ENCODE measurements at places on chromosomes 3 and 15. TPM values are rescaled to one million over a fixed set of nuclear protein-coding genes. Genes with fewer than 3 reads are reported as not detected.

ARHGAP31 gene
- total RNA-seq = 117 TPM

KBTBD13 gene
- total RNA-seq = not detected

CMSS1 gene
- total RNA-seq = 20.6 TPM

ZNF860 gene
- 1.6 TPM for total RNA-seq

KLF15 gene
- 44.6 TPM for total RNA-seq

KIF7 gene
- 2.1 TPM for total RNA-seq

GOLGA8H gene
- total RNA-seq = 0.67 TPM

DNA sequence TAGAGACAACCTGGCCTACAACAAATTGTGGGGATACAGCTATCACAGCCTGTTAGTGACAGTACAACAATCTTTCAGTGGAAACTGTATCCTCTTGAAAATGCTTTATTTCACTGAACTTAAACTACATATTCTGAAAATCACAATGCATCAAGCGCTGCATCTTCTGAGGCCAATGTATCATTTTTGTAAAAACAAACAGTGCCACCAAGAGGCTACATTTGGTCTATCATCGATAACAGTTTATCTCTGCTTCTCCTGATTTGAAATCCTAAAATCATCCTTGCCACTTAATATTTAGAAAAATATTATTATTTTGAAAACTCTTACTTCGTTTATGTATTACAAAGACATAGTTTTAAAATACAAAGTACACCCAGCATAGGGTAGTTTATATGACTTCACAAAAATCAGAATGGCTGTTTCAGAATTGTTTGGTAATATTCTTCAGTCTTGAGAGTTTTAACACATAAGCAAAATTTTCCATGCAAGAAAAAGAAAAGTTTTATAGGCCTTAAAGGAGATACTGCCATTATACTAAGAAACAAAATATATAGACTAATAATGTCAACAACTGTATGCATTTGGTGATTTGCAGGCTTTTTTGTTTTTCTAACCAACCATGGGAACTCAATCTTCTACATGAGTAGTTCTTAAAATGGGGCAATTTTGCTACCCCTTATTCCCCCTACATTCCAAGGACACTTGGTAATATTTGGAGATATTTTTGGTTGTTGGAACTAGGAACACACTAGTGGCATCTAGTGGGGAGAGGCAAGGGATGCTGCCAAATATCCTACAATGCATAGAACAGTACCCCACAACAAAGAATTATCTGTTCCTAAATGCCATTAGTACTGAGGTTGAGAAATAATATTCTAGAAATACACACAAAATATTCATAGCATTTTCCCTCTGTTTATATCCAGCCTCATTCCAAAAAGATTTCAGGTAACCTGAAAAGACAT lies 42.3 kb downstream of the WDR72 start:
- no peaks in the 10 kb centered on the region for H3K36me3 ChIP-seq
- H3K27me3 ChIP-seq = no peaks in the 10 kb centered on the region
- H3K27ac ChIP-seq = no peak overlapping the region
- H3K4me1 ChIP-seq = no peaks in the 10 kb centered on the region
- H3K4me3 ChIP-seq = no peak overlapping the region

GRCh38 chr3:189836795-189837194 lies 205.6 kb downstream of the TP63 start:
- H3K4me3 ChIP-seq = no peak overlapping the region
- H3K4me1 ChIP-seq = no peaks in the 10 kb centered on the region
- no peak overlapping the region for H3K27ac ChIP-seq
- no peaks in the 10 kb centered on the region for H3K27me3 ChIP-seq
- no peak for DNase-seq
- no peaks in the 10 kb centered on the region for H3K36me3 ChIP-seq

GRCh38 chr3:185058796-185059195 lies 94.1 kb downstream of the C3orf70 start:
- H3K36me3 ChIP-seq = no peaks in the 10 kb centered on the region
- H3K27ac ChIP-seq = no peak overlapping the region
- no peak for DNase-seq
- H3K27me3 ChIP-seq = no peaks in the 10 kb centered on the region
- H3K4me1 ChIP-seq = no peaks in the 10 kb centered on the region

DNA sequence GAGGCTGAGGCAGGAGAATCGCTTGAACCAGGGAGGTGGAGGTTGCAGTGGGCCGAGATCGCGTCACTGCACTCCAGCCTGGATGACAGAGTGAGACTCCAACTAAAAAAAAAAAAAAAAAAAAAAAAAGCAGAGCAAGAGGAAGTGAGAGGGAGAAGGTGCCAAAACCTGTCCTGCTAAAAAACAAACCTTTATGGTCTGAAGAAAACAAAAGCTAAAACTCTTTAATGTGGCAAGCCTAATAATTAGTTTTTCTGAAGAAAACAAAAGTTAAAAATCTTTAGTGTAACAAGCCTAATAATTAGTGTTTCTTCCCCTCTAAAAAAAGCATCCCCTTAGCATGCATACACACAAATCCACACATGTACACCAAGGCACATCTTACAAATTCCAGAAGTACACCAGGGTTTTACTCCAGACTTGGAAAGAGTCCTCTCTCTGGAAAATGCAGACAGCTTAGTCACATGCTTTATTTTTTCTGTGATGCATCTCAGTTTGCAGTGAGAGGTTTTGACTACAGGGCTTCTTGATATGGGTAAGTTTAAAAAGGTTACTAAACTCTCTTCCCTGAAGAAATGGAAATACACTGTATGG lies 65.9 kb downstream of the HACD2 start:
- H3K4me3 ChIP-seq = no peak overlapping the region
- H3K27me3 ChIP-seq = no peaks in the 10 kb centered on the region
- no peak for DNase-seq
- peaks cover 7% of the 10 kb centered on the region for H3K4me1 ChIP-seq
- no peak overlapping the region for H3K27ac ChIP-seq
- H3K36me3 ChIP-seq = peaks cover 6% of the 10 kb centered on the region

GRCh38 chr3:193677734-193678133 lies 84.7 kb downstream of the OPA1 start:
- no peaks in the 10 kb centered on the region for H3K4me1 ChIP-seq
- no peak overlapping the region for H3K27ac ChIP-seq
- H3K27me3 ChIP-seq = no peaks in the 10 kb centered on the region

GRCh38 chr3:158908187-158908734 lies 106.4 kb downstream of the MFSD1 start:
- H3K4me3 ChIP-seq = no peak overlapping the region
- no peaks in the 10 kb centered on the region for H3K36me3 ChIP-seq
- no peak overlapping the region for H3K27ac ChIP-seq
- H3K4me1 ChIP-seq = no peaks in the 10 kb centered on the region

- no peaks in the 10 kb centered on the region for H3K27me3 ChIP-seq
- DNase-seq = no peak
- H3K4me1 ChIP-seq = no peaks in the 10 kb centered on the region
- no peaks in the 10 kb centered on the region for H3K36me3 ChIP-seq
- no peak overlapping the region for H3K27ac ChIP-seq
- no peak overlapping the region for H3K4me3 ChIP-seq
Observed at GRCh38 chr3:51610708-51611107, 60.3 kb upstream of the TEX264 start.

GRCh38 chr3:56775838-56776555 lies 25.8 kb downstream of the ARHGEF3 start:
- H3K36me3 ChIP-seq = peaks cover 25% of the 10 kb centered on the region
- H3K4me1 ChIP-seq = peaks cover 56% of the 10 kb centered on the region
- DNase-seq = no peak
- H3K4me3 ChIP-seq = peak overlapping the region; percentile 6
- peak overlapping the region; percentile 11 for H3K27ac ChIP-seq

DNA sequence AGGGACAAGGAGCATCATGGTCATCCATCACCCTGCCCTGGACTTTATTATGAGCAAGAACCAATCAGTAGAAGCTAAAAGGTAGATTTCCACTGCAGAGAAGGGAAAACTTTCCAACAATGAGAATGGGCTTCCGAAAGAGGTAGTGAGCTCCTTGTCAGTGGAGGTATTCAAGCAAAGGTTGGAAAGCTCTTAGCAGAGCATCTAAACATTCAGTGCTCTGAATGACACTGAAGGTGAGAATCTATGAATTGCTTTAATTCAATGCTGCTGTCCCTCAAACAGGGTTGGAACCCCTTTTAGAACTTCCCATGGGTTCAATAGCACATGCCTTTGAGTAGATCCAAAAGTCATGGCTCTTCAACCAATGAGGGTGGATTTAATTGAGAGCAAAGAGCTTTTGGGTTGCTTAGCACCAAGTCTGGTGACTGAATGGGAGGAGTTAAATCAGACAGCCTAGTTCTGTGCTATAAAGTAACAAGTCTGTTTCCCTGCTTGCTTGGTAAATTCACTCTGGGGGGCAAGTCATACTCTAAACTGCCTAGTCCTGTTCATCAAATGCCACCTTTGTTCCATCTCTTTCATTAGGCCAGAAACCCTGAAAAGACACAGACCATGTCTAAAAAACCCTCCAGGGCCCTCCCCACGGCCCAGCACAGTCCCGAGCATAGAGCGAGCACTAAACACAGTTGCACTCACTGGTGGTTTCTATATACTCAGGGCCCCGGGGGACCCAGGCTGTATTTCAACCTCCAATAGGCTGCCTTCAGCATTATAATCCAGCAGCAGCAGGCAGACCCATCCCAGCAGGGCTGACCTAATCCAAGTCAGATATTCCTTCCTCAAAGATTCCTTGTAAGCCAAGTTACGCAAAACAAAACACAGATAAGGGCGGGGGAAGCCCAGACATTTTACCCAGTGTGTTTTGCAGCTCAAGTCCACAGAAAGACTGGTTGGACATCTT lies 161.2 kb downstream of the MEGF11 start:
- H3K27ac ChIP-seq = no peak overlapping the region
- no peak overlapping the region for H3K4me3 ChIP-seq
- H3K27me3 ChIP-seq = no peaks in the 10 kb centered on the region
- H3K36me3 ChIP-seq = no peaks in the 10 kb centered on the region
- peaks cover 3% of the 10 kb centered on the region for H3K4me1 ChIP-seq
- no peak for DNase-seq

DNA sequence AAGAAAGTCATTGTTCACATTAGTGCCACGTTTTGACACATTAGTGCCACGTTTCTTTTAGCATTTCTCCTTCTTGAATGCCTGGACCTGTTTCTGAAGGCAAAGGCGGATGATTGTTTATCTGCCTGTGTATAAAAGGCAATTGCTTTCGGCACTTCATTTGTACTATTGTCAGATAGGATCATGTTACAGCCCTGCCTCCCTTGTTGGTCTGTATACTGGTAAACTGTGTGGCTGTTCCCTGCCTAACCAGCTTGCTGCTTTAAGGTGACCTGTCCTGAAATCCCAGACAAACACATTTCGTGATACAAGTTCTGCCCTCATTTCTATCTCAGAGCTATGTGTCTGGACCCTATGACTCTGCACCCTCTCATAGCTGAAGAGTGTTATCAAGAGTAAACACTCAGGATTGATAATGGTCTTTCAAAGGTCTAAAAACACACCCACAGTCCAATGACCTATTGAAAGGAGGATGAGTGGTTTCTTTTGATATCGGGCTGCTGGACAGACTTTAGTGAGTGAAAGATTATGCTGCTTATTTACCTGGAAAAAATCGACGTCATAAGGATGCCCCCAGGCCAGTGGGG lies 276.3 kb upstream of the MCTP2 start:
- H3K27ac ChIP-seq = no peak overlapping the region
- H3K27me3 ChIP-seq = no peaks in the 10 kb centered on the region
- no peaks in the 10 kb centered on the region for H3K36me3 ChIP-seq
- H3K4me3 ChIP-seq = no peak overlapping the region

GRCh38 chr15:58793862-58794261 lies 22.8 kb downstream of the MINDY2 start:
- peak overlapping the region; percentile 19 for H3K27ac ChIP-seq
- H3K4me3 ChIP-seq = no peak overlapping the region
- H3K36me3 ChIP-seq = no peaks in the 10 kb centered on the region
- no peaks in the 10 kb centered on the region for H3K27me3 ChIP-seq
- DNase-seq = peak; percentile 68

- no peaks in the 10 kb centered on the region for H3K27me3 ChIP-seq
- H3K27ac ChIP-seq = no peak overlapping the region
- DNase-seq = no peak
- no peaks in the 10 kb centered on the region for H3K4me1 ChIP-seq
- H3K4me3 ChIP-seq = no peak overlapping the region
Observed at GRCh38 chr3:72627271-72627670, 221.0 kb downstream of the SHQ1 start.

- peak overlapping the region; percentile 37 for H3K27ac ChIP-seq
- no peak overlapping the region for H3K4me3 ChIP-seq
- no peaks in the 10 kb centered on the region for H3K4me1 ChIP-seq
- no peaks in the 10 kb centered on the region for H3K27me3 ChIP-seq
Observed at GRCh38 chr15:25892126-25892525, 29.0 kb upstream of the ATP10A start.

- H3K27ac ChIP-seq = peak overlapping the region; percentile 55
- peaks cover 19% of the 10 kb centered on the region for H3K36me3 ChIP-seq
- peaks cover 47% of the 10 kb centered on the region for H3K4me1 ChIP-seq
- no peak overlapping the region for H3K4me3 ChIP-seq
- DNase-seq = no peak
Observed at GRCh38 chr15:74044267-74045110, 37.9 kb downstream of the GOLGA6A start.

GRCh38 chr3:15932348-15933300 lies 134.8 kb upstream of the ANKRD28 start:
- no peaks in the 10 kb centered on the region for H3K27me3 ChIP-seq
- H3K4me1 ChIP-seq = no peaks in the 10 kb centered on the region

DNA sequence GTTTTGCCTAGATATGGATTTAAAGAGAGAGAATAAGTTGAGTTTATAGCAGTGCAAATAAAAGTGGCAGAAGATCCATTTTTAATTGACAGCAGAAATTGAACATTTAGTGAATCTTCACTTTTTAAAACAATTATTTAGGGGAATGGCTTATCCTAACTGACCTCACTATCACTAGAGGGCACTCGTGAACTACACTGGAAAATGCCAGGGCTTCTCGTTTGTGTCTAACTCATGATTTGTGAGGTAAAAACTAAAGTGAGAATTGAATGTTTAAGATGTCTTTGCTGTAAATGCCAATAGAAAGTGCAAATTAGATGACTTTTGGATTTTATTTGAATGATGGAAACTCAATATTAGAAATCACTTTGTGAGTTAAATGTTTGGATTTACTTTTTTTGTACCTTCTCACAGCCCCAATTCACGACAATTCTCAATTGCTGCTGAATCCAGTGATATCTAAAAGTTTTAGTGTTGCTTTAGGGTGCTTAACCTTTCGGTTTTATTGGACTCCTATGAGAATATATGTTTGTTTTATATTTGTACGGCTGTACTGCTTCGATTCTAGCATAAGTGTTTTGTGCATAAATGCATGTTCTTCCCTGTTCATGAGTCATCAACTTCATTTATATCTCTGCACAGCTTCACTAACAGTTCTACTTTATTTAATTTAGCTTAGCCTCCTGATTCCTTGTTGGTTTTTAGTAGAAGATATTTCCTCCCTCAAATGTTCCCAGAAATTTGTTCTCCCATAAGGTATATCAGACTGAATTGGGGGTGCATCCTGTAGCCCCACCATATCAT lies 462.1 kb downstream of the MFSD1 start:
- DNase-seq = no peak
- no peaks in the 10 kb centered on the region for H3K36me3 ChIP-seq
- H3K4me3 ChIP-seq = no peak overlapping the region

GRCh38 chr15:62124973-62125303 lies 40.1 kb downstream of the C2CD4B start:
- H3K4me1 ChIP-seq = peaks cover 27% of the 10 kb centered on the region
- peak overlapping the region; percentile 34 for H3K27ac ChIP-seq
- H3K27me3 ChIP-seq = no peaks in the 10 kb centered on the region
- DNase-seq = no peak

- H3K36me3 ChIP-seq = no peaks in the 10 kb centered on the region
- no peak for DNase-seq
- peaks cover 8% of the 10 kb centered on the region for H3K4me1 ChIP-seq
- no peak overlapping the region for H3K4me3 ChIP-seq
- peak overlapping the region; percentile 30 for H3K27ac ChIP-seq
Observed at GRCh38 chr15:83694015-83694414, 40.1 kb downstream of the ADAMTSL3 start.

Data from upper lobe of right lung (tissue), 1 donor.